Activated CD4-positive, alpha-beta T cell treated with anti-CD3 and anti-CD28 coated beads for 36 hours (primary cell): ENCODE measurements at places on chromosomes 7 and 10. TPM values are rescaled to one million over a fixed set of nuclear protein-coding genes. Genes with fewer than 3 reads are reported as not detected.

DNA sequence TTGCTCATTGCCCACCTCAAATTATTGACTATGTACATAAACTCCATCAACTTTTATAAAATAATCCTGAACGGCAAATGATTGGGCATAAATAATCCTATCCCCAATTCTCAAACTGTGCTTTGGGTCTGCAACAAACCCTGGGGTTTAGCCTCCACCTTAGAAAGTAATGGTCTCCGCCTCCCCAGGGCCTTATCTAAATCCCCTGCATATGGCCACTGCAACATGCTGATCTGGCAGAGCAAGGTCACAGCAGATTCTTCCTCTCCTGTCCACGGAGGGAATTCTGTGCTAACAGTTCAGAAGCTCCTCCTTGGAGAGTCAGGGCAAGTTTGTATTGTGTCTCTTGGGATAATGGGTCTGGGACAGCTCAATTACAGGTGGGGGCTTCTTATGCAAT, 18.4 kb downstream of the FXYD4 start:
- DNase-seq = no peak
- peaks cover 90% of the 10 kb centered on the region for H3K36me3 ChIP-seq
- peak overlapping the region; percentile 72 for H3K27ac ChIP-seq
- peaks cover 73% of the 10 kb centered on the region for H3K4me1 ChIP-seq
- H3K4me3 ChIP-seq = no peak overlapping the region
- no peaks in the 10 kb centered on the region for H3K27me3 ChIP-seq

- H3K36me3 ChIP-seq = peaks cover 6% of the 10 kb centered on the region
- H3K27me3 ChIP-seq = no peaks in the 10 kb centered on the region
- no peak for DNase-seq
- peaks cover 56% of the 10 kb centered on the region for H3K4me1 ChIP-seq
Observed at GRCh38 chr10:96902731-96903358, 70.7 kb downstream of the LCOR start.

DNA sequence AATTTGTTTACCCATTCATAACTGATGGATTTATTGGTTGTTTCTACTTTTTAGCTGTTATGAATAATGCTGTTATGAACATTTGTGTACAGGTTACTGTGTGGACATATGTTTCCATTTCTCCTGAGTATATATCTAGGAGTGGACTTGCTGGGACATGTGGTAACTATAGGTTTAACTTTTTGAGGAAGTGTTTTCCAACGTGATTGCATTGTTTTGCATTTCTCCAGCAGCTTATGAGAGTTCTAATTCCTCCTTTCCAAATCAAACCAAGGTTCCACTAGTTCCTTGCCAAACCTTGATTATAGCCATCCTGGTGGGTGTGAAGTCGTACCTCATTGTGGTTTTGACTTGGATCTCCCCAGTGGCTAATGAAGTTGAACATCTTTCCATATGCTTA, 2.6 kb upstream of the PRF1 start:
- no peaks in the 10 kb centered on the region for H3K36me3 ChIP-seq
- H3K27ac ChIP-seq = no peak overlapping the region
- no peaks in the 10 kb centered on the region for H3K27me3 ChIP-seq
- no peak overlapping the region for H3K4me3 ChIP-seq
- peaks cover 29% of the 10 kb centered on the region for H3K4me1 ChIP-seq

DNA sequence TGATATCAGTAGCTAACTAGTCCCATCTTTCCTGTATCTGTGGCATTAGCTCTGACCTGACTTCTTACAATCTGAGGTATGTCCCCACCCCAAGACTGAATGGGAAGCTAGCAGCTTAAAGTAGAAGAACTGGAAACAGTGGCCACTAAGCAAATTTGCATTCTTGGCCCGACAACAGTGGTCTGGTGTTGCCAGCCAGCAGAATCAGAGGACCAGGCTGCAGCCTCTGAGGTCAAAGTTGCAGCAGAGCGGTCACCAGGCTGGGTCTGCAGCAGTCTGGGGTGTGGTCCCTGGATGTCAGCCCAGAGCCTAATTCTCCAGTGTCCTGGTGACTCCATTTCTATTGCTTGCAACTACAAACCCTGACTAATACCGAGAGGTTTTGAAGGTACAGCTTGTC, 26.3 kb downstream of the FAM107B start:
- H3K27me3 ChIP-seq = no peaks in the 10 kb centered on the region
- no peak overlapping the region for H3K4me3 ChIP-seq
- H3K36me3 ChIP-seq = no peaks in the 10 kb centered on the region
- peaks cover 7% of the 10 kb centered on the region for H3K4me1 ChIP-seq
- no peak for DNase-seq
- no peak overlapping the region for H3K27ac ChIP-seq

DNA sequence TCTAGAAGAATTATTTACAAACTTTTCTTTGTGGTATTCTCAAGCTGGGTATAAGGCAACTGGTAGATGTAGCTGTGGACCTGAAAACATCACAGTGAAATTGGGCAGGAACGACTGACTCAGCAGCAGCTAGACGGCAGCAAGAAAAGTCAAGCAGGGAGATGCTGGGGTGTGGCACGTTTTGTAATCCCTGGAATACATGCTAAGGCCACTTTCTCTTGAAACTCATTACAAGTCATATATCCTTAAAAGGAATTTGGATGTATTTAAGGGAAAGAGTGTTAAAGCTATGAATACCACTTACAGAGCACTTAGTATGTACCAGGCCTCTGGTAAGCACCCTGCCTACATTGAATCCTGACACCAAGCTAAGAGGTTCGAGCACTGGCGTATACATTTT, 17.4 kb downstream of the BEND7 start:
- H3K27me3 ChIP-seq = peaks cover 15% of the 10 kb centered on the region
- no peaks in the 10 kb centered on the region for H3K36me3 ChIP-seq
- H3K27ac ChIP-seq = no peak overlapping the region
- DNase-seq = no peak
- H3K4me3 ChIP-seq = no peak overlapping the region

DNA sequence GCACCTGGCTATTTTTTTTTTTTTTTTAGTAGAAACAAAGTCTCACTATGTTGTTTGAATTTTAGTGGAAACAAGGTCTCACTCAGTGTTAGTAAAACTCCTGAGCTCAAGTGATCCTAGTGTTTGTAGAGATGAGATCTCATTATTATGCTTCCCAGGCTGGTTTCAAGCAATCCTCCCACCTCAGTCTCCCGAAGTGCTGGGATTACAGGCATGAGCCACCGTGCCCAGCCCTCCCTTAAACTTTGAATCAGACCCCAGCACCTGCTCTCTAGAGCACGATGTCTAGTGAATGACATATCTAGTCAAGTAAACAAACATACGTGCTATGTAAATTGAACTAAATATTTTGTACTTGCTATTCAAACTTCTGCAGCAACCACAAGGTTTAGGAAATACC, 105.6 kb upstream of the MYO3A start:
- H3K4me1 ChIP-seq = no peaks in the 10 kb centered on the region
- H3K27ac ChIP-seq = no peak overlapping the region
- H3K27me3 ChIP-seq = peaks cover 8% of the 10 kb centered on the region
- H3K36me3 ChIP-seq = no peaks in the 10 kb centered on the region
- DNase-seq = no peak

GRCh38 chr10:97503406-97503805, 4.7 kb downstream of the UBTD1 start:
- DNase-seq = no peak
- H3K4me1 ChIP-seq = peaks cover 6% of the 10 kb centered on the region
- H3K27ac ChIP-seq = no peak overlapping the region
- no peak overlapping the region for H3K4me3 ChIP-seq
- H3K36me3 ChIP-seq = no peaks in the 10 kb centered on the region

GRCh38 chr10:62178568-62178967, 90.1 kb downstream of the RTKN2 start:
- peaks cover 65% of the 10 kb centered on the region for H3K4me1 ChIP-seq
- no peaks in the 10 kb centered on the region for H3K27me3 ChIP-seq
- DNase-seq = no peak
- H3K27ac ChIP-seq = peak overlapping the region; percentile 72
- H3K4me3 ChIP-seq = no peak overlapping the region

DNA sequence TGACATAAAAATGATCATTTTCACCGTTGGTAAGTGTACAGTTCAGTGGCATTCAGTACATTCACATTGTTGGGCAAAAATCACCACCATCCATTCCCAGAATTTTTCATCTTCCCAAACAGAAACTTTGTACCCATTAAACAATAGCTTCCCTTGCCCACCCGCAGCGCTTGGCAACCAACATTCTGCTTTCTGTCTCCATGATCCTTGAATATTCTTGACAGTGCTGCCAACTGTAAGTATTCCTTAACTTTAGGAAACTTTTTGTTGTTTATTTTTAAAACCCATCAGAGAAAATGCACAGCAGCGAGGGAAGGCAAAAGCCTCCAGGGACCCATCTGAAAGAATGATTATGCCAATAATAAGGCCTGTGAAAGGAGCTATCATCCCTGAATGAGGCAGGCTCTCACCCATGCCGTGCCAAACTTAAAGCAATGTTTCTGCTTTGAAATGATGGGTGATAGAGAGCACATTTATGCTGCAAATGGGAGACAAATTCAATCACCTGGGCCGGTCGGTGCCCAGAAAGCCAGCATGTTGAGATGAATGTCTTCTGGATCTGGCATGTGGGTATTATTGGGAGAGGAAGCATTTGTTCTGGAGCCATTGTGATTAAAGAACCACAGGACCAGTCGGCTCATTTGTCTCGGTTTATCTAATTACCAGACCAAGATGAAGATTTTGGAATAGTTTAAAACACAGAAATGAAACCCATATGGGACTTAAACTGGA, 202.1 kb upstream of the NPVF start:
- no peaks in the 10 kb centered on the region for H3K36me3 ChIP-seq
- H3K4me1 ChIP-seq = peaks cover 2% of the 10 kb centered on the region
- H3K27me3 ChIP-seq = peaks cover 4% of the 10 kb centered on the region
- no peak for DNase-seq
- no peak overlapping the region for H3K27ac ChIP-seq
- H3K4me3 ChIP-seq = no peak overlapping the region

DNA sequence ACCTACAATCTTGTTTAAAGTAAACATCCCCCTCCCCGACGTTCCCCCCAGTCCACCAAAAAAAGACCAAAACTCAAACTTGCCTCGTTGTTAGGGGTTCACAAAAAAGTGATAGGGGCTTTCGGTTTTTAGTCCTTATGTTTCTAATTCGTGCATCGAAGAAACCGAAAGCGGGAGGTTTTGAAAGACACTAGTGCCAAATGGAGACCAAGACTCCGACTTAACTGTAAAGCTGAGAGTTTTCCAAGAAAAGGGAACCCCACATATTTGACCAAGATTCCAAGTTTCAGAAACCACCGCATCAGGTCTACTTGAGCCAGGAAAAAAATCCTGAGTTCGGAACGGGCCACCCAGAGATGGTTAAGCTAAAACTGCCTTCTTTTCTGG, 534 bp downstream of the PSMA2 start:
- DNase-seq = no peak
- H3K4me3 ChIP-seq = peak overlapping the region; percentile 98
- peaks cover 44% of the 10 kb centered on the region for H3K36me3 ChIP-seq
- peaks cover 69% of the 10 kb centered on the region for H3K4me1 ChIP-seq
- H3K27ac ChIP-seq = peak overlapping the region; percentile 100
- H3K27me3 ChIP-seq = no peaks in the 10 kb centered on the region

DNA sequence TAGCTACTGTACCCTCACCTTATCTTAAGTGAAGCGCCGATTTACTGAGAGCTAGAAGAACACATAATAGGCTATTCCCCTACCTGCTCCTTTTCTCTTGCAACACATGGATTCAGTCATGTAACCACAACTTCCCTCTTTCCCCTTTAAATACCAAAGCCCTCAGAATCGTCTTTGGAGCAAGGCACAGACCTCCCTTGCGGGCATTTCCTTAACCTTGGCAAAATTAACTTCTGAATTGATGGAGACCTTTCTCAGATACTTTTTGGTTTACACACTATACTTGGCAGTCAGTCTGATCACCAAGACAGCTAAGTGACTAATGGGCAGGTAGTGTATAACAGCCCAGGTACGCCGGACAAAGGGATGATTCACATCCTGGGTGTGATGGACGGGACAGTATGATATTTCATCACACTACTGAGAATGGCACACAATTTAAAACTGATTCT, 72.7 kb upstream of the SEC61G start:
- H3K27ac ChIP-seq = no peak overlapping the region
- DNase-seq = no peak
- H3K4me1 ChIP-seq = no peaks in the 10 kb centered on the region
- H3K27me3 ChIP-seq = peaks cover 6% of the 10 kb centered on the region
- no peaks in the 10 kb centered on the region for H3K36me3 ChIP-seq

DNA sequence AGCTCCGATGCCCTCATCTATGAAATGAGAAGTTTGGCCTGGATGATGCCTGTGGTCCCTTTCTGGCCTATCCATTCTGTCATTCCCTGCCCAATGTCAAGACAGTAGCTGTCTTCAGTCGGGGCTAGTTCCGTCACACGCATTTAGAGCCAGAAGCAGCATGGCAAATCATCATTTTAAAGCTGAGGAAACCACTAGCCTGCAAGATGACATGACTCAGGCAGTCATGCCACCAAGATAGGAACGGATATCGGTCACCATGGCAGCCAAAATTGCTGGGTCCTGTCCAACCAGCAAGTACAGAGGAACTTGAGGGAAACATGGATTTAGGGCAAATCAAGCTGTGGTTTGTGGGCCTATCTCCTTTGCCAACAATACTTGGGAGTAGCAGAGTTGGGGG, 64.5 kb upstream of the MRLN start:
- H3K27me3 ChIP-seq = no peaks in the 10 kb centered on the region
- H3K36me3 ChIP-seq = peaks cover 28% of the 10 kb centered on the region
- peaks cover 37% of the 10 kb centered on the region for H3K4me1 ChIP-seq
- H3K4me3 ChIP-seq = no peak overlapping the region
- peak overlapping the region; percentile 13 for H3K27ac ChIP-seq

GRCh38 chr10:49009199-49009979, 69.7 kb upstream of the LRRC18 start:
- no peaks in the 10 kb centered on the region for H3K27me3 ChIP-seq
- no peak overlapping the region for H3K4me3 ChIP-seq
- no peaks in the 10 kb centered on the region for H3K4me1 ChIP-seq
- DNase-seq = no peak
- H3K36me3 ChIP-seq = no peaks in the 10 kb centered on the region
- H3K27ac ChIP-seq = no peak overlapping the region

GRCh38 chr10:92763634-92764155, 73.9 kb downstream of the HHEX start:
- no peaks in the 10 kb centered on the region for H3K36me3 ChIP-seq
- peaks cover 17% of the 10 kb centered on the region for H3K27me3 ChIP-seq

GRCh38 chr7:73983437-73984164, 44.4 kb upstream of the ELN start:
- no peak overlapping the region for H3K27ac ChIP-seq
- no peak for DNase-seq
- H3K27me3 ChIP-seq = no peaks in the 10 kb centered on the region
- H3K4me3 ChIP-seq = no peak overlapping the region
- no peaks in the 10 kb centered on the region for H3K36me3 ChIP-seq

- peaks cover 20% of the 10 kb centered on the region for H3K4me1 ChIP-seq
- no peak overlapping the region for H3K4me3 ChIP-seq
- no peaks in the 10 kb centered on the region for H3K36me3 ChIP-seq
- DNase-seq = peak; percentile 67
Observed at GRCh38 chr10:13784067-13784466, 197.3 kb downstream of the PRPF18 start.

LRIT1 gene
- not detected for total RNA-seq

AKR1C4 gene
- total RNA-seq = not detected

POM121 gene
- 62.2 TPM for total RNA-seq
